ENCODE measurements at places on chromosomes 2 and 18. TPM values are rescaled to one million over a fixed set of nuclear protein-coding genes. Genes with fewer than 3 reads are reported as not detected.
A peak's percentile ranks its signal among the peaks of the same experiment; 100 is the strongest.

- DNase-seq, result no peak
Measured at GRCh38 chr18:57916684-57917083, 113.6 kb upstream of the ATP8B1 start.

GRCh38 chr18:2337552-2338141 lies 233.7 kb downstream of the METTL4 start:
- peak; percentile 66 for DNase-seq

DNA sequence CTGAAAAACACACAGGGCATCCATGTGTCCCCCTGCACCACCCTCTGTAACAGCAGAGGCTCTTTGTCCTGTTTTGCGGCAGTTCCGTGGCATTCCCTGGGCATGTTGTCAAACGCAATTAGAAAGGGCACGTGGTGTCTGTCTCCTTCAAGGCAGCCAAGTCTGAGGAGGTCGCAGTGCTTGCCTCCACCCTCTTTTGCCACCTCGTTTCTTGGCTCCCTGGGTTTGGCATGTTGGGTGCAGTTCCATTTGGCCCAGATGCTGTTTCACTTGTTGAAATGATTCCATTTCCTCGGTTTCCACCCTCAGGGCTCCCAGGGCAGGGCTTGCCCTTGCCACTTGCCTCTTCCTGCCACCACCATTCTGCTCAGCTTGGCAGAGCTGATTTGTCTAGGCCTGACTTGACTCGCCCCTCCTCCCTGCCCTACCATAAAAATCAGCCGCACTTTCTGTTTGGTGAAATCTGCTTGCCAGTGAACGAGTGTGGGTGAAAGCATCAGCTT lies 12.4 kb downstream of the CCL20 start:
- no peak for DNase-seq

The DNPEP gene
- total RNA-seq, result 67.6 TPM

The COL5A2 gene
- total RNA-seq, result 16.0 TPM

DNA sequence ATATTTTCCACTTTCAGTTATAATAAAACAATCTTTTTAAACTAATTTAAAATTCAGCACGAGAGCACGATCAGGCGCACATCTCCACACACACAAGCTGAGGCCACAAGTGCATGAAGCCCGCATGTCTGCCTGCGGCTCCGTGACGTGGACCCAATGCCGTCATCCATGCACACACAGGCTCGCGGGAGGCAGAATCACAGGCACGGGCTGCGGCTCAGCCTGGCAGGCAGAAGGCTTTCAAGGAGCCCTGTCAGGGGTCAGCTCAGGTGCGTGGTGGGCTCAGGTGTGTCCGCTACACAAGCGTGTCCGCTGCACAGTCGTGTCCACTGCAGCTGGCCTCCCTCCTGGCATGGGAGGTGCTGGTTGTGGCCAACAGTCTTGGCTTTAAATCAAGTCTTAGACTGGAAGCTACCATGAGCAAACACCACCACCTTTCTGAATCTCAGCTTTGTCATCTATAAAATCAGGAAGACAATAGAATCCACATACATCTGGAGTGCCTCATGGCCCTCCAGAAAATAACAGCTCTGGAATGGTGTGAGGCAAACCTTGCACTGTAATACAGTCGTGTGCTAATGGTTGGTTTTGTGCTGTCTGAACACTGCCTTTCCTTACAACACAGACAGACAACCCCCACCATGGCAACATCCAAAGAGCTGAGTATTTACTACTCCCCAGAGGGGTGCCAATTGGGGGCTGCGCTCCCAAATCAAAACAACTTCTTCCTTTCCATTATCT lies 210.1 kb downstream of the NDUFA10 start:
- DNase-seq, result peak; percentile 8

The LBX2 gene
- total RNA-seq, result 1.8 TPM

The THOC1 gene
- 65.8 TPM for total RNA-seq

DNA sequence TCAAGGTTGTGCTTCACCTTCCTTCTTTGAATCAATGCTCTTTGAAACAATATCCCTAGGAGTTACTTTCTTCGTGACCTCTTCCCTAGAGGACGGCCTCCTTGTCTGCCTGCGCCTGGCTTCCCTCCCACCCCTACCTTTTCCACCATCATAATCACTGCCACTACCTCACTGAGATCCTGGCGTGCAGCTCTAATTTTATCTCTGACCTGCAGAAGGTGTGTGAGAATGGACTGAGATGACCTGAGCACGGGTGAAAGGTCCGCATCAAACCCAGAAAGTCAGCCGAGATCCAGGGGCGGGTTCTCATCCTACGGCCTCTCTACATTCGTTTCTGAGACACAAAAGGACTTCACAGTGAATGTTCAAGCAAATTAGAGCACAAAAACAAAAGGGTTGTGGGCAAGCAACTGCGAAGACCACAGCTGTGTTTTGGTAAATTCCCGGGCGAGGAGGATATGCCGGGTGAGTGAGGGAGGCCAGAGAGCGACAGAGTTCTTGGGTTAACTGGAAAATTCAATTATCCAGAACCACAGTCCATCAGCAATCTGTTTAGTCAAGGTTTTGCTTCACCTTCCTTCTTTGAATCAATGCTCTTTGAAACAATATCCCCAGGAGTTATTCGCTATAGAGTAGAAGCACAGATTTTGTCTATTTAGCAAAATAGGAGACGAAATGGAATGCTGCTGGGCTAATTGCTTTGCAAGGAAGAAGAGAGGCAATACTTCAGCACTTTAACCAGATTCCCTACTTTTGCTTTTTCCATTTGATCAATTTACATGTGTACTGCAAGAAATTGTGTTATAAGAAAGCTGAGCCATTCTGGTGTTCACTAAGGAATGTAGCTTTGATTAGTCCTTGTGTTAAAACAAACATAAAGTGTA lies 212.6 kb downstream of the ACKR3 start:
- DNase-seq, result no peak

DNA sequence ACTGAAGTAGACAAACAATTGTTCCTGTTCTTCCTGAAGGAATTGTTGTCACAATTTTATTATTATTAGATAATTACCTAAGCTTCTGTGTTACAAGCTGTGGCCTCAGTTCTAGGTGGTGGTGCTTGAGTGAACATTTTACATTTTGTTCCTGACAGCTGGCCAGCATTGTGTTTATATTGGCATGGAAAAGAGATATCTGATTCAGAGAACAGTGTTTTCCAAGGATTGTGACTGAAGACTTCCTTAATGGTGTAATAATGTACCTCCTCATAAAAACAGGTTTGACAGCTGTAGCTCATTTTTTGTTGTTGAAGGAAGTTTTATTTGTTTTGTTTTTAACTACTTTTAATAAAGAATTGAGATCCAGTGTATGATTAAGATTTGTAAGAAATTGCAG lies 95.2 kb downstream of the EPB41L5 start:
- DNase-seq, result no peak

DNA sequence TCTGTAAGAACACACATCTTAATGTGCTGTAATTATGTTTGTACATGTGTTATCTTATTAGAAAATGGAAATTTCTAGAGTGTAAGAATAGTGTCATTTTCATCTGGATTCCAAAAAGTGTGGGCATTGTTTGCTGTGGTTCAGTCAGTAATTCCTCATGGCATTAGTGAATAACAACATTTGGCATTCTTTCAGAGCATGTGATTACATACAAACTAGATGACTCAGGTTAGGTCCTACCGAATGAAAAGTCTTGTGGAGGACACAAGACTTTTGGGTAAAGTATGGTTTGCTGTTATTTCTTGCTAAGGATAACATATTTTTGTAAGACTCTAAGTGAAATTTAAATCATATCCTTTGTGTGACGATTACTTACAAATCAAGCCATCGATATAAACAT lies 593.1 kb upstream of the NRXN1 start:
- no peak for DNase-seq

DNA sequence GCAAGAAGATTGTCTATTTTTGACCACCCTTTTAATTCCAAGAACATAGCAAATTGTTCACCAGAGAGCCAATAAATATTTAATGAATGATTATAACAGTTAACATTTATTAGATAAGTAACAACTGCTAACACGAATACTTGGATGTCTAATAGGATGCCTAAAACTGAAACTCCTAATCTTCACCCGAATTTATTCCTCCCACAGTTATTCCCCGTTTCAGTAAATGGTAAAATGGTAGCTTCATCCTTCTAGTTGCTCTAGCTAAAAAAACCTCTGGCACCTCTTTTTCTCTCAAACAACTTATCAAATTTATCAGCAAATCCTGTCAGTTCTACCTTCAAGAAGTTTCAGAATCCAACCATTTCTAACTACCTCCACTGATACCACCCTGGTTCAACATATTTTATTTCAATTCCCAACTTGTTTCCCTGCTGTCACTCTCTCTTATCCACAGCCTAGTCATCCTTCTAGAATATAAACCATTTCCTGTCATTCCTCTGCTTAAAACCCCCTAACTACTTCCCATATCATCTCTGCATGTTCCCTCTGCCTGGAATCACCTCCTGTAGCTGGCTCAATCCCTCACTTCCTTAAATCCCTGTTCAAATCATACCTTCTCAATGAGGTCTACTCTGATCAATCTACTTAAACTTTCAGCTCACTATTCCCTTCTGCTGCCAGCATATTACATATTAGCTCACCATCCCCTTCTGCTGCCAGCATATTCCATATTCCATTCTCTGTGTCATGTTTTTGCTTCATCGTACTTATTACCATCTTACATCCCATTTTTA lies 93.8 kb downstream of the ROCK2 start:
- no peak for DNase-seq

DNA sequence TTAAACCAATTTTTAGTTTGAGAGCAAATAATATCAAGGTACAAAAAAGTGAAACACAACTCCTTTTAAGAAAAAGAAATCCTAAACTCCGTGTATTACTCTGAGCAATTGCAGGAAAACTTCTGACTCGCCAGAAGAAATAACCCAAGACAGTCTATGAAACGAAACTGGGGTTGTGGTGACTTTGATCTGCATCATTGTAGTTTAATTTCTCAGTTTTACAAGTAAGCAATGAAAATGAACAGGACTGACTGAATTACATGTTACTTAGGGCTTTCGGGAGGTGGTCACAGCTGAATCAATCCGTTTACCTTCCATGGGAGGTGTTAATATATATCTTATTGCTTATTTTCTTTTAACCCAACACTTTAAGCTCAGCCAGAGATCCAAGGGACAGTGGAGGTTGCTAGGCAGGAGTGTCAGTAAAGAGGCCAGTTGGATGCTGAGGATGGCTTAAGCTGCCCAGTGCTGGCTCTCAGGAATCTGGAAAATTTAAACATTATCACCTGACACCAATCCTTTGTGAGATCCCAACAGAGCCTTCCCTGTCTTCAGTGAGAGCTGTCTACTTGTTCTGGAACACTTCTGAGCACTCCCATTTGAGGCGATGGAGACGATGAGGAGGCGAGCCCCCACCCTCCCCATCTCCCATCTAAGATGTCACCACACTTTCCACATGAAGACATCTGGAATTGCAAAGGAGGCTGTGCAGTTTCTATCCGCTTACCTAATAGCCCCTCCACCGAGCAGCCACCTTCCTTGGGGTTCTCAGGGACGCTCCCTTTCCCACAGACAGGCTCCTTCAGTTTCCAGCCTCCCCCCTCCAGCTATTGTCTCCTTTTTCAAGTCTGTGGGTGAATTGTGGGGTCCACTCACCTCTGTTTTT lies 3.6 kb upstream of the RAB31 start:
- DNase-seq, result no peak

GRCh38 chr2:71878626-71879508 lies 268.8 kb downstream of the CYP26B1 start:
- no peak for DNase-seq

The SERPINB4 gene
- 0.53 TPM for total RNA-seq

- peak; percentile 44 for DNase-seq
Measured at GRCh38 chr2:223306371-223306770, 254.4 kb downstream of the KCNE4 start.

The GRHL1 gene
- total RNA-seq, result 4.7 TPM

DNA sequence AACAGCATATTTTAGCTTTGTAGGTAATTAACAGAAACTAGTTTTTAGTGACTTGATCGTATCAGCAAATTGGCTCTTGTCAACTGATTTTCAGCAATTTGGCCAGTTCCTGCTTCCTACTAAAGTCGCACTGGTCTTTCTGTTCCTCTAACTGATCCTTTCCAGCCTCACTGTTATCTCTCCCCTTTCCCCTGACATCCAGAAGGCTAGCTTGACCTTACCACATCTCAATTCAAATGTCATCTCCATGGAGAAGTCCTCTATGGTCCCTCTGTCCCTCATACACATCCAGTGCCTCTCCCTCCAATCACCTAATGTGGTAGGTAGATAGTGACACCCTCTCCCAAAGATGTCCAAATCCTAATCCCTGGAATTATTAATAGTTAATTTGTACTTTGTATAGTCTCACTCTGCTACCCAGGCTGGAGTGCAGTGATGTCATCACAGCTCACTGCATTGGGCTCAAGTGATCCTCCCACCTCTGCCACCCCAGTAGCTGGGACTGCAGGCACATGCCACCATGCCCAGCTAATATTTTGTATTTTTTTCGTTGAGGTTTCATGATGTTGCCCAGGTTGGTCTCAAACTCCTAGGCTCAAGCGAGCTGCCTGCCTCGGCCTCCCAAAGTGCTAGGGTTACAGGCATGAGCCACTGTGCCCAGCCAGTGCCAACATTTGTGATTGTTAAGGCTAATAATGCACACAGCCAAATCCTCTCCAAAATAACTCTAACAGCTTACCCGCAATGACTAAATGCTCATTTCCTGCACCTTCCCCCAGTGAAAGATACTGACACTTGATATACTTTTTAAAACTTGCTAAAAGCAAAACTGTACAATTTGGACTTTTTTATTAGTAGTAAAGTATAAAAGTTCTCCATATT lies 16.9 kb downstream of the PSTPIP2 start:
- DNase-seq, result no peak

The CXCR1 gene
- not detected for total RNA-seq

The NYAP2 gene
- total RNA-seq, result not detected

GRCh38 chr2:118854507-118855345 lies 7.3 kb upstream of the EN1 start:
- no peak for DNase-seq

GRCh38 chr2:197515315-197515738 lies 539 bp upstream of the MOB4 start:
- no peak for DNase-seq

The SERPINB13 gene
- total RNA-seq, result not detected

DNA sequence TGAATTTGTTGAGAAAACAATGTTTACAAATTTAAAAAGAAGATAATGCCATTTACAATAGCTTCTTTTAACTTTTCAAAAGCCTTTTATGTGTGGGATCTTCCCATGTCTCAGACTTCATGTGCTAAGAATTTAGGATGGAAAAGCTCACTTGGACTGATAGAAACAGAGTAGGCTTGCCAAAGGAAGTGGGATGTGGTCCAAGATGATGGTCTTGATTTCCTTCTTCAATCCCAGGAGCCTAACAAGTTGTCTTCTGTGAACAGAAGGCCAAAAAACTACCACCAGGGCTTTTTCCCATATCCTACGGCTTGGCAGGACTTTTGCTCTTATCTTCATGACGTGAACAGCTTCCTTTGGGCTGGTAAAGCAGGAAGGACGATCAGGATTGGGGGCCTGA lies 9.5 kb downstream of the CXCR4 start:
- no peak for DNase-seq

GRCh38 chr2:187985923-187986322 lies 305.8 kb upstream of the GULP1 start:
- no peak for DNase-seq

Measured in WTC11 (cell line).